ENCODE measurements at places on chromosomes 5 and 9.

DNA sequence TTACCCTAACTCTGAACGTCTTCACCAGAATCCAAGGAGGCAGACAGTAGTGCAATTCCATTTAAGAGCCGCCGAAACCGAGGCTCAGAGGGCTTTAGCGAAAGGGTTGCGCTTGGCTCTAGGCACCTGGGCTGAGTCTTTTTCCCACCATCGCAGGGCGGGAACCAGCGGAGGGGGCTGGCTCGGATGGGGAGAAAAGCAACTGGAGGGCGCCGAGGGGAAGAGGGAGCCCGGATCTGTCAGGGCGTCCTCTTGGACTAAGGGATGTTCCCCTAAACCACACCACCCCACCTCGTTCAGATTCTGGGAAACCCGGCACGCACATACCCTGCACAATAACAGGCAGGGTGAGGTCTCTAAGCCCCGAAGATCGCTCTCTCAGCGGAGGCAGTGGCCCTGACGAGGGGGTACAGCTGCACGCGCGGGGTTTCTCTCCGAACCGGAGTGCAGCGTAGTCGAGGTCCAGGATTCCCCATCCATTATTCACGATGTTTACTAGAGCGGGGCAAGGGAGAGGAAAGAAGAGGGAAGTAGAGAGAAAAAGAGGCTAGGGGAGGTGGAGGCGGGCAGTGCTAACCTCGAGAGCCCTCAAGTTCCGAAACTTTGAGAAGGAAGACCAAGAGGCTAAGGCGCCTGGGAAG lies 1.3 kb upstream of the POU4F3 start:
- no peak for DNase-seq

DNA sequence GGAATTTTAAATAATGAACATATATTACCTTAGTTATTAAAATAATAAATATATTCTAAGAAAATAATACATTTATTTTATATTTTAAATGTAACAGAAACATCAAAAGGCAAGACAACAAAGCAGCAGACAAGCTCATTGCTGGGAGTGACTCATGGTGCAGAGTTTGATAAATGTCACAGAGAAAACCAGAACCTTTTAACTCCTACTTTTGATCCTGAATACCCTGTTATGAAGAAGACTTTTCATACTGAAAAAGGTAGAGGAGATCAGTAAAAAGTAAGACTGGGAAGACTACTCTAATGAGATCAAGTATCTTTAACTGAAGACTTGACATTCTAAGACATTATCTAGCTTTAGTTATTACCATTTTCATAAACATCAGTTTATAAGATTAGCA lies 99.0 kb upstream of the GNA14 start:
- DNase-seq = no peak

DNA sequence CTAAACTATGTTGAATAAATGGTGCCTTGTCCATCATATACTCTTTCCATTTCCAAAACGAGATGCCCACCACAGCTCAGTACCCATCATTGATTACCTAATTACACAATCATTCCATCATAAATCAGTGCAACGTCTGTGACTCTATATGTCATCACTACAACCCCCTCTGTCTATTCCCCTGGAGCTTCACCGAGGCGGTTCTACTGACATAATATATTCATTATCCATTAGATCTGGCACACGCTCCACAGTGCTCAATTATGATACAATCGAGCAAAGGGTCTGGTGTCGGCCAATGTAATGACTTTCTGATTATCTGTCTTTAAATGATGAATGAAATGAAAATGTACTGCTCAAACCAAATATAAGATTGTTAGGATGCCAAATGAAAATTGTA lies 1737.7 kb upstream of the WWC1 start:
- no peak for DNase-seq

DNA sequence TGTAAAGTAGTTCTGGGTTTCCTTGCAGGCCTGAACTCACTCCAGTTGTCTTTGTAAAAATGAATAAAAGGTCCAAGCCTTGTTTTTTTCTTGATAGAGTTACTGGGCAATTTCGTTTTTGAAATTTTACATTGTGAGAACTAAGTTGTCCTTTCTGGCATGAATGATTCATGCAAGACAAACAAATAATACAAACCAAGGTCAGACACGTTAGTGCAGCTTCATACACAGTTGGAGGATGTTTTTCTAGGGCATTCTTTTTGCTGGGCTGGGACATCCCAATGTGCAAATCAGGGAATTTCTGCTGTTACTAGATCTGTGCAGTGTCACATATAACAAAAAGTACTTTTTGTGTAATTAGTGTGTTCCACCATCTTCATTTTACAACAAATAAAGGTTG lies 96.0 kb downstream of the MEGF10 start:
- DNase-seq = no peak
